ENCODE measurements at places on chromosomes 12 and 14.

- no peak for DNase-seq
Measured at GRCh38 chr12:6404390-6404789, 20.4 kb downstream of the LTBR start.

GRCh38 chr12:103572312-103573045 is 14.6 kb upstream of the STAB2 start:
- no peak for DNase-seq

DNA sequence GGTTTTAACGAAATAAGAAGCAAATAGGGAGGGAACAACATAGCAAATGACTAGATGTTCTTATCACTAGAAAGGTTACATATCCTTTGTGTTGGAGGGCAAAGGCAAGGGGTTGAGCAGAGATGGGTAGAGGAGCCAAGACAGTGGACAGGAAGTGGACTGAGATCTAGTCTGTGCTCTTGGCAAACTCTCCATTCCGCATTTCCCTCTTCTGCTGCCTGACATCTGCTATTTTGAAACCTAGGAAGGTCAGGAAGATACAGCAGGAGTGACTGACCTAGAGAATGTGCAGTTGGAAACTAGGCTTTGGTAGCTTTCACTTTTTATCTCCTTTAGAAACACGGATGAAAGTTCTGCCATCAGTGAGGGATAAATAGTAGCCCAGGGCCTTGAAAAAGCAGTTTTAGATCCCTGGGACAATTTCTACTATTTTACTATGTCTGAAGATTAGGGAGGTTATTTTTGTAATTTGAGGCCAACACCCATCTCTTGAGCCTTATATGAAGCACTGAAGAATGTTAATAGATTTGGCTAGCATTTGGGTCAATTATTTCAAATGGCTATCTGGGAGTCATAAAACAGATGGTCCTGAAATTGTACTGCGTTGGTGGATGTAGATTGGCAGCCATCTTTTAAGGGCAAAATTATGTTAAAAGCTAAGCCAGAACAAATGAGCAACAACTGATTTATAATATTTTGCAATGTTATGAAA is 410.3 kb downstream of the PCNX1 start:
- DNase-seq: no peak

GRCh38 chr12:88247241-88247643 is 105.1 kb downstream of the TMTC3 start:
- peak; percentile 24 for DNase-seq

GRCh38 chr12:62698701-62699101 is 232.1 kb downstream of the MON2 start:
- no peak for DNase-seq

DNA sequence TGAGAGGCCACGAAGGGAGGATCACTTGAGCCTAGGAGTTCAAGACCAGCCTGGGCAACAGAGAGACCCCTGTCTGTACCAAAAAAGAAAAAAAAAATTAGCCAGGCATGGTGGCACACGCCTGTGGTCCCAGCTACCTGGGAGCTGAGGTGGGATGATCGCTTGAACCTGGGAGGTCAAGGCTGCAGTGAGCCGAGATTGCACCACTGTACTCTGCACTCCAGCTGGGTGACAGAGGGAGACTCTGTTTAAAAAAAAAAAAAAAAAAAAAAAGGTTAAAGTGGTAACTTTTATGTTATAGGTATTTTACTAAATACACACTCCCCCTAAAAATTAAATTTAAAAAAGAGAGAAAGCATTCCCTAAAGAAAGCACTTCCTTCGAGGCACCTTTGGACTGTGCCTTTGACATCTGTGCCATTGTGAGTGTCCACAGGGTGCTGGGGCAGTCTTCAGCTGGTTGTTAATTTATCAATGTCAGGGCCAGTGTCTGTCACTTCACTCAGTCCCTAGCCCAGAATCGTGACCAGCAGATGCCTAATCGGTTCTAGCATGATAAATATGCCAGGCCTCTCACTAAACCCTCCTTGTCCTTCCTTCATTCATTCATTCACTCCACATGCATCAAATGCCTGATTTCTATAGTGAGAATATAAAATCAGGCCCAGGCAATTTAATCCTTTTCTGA is 63.1 kb downstream of the B4GALNT3 start:
- no peak for DNase-seq
